ENCODE measurements at places on chromosomes 12 and 14.

DNA sequence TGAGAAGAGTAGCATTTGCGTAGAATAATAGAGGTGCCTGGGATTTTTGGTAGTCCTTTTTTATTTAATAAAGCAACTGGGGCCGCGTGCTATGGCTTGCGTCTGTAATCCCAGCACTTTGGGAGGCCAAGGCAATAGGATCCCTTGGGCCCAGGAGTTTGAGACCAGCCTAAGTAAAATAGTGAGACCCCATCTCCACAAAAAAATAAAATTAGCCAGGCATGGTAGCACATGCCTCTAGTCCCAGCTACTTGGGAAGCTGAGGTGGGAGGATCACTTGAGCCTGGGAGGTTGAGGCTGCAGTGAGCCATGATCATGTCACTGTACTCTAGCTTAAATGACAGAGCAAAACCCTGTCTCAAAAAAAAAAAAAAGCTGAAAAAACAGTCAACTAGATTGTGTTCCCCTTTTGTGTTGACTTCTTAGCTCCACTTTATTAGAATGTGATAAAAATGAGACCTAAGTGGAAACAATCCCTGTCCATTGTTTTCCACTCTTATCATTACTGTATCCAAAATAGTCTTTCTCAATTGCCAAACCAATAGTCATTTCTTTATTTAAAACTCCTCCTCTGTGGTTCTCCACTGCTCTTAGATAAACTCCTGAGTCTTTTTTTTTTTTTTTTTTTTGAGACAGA is 7.4 kb downstream of the PRKCH start:
- DNase-seq, result no peak

GRCh38 chr12:6582196-6582595 is 14.1 kb upstream of the NOP2 start:
- no peak for DNase-seq

GRCh38 chr12:108686780-108687179 is 44.5 kb downstream of the CORO1C start:
- DNase-seq, result no peak

DNA sequence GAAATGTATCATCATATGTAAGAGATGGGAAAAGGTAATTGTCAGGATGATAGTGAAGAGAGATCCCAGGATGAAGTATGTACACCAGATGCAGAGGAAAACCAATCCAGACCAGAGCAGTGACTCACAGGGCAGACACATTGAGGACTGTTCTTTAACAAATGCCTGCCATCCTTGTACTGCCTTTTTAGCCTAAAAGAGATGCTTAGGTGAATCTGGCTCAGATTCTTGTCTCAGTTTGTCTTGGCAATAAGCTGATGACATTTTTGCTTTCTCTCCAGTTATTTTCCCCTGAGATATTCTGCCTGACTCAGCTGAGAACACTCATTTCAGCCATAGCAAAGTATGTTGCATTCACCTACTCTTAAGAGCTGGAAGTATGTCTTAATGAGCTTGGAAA is 405.3 kb upstream of the USP15 start:
- DNase-seq, result no peak

DNA sequence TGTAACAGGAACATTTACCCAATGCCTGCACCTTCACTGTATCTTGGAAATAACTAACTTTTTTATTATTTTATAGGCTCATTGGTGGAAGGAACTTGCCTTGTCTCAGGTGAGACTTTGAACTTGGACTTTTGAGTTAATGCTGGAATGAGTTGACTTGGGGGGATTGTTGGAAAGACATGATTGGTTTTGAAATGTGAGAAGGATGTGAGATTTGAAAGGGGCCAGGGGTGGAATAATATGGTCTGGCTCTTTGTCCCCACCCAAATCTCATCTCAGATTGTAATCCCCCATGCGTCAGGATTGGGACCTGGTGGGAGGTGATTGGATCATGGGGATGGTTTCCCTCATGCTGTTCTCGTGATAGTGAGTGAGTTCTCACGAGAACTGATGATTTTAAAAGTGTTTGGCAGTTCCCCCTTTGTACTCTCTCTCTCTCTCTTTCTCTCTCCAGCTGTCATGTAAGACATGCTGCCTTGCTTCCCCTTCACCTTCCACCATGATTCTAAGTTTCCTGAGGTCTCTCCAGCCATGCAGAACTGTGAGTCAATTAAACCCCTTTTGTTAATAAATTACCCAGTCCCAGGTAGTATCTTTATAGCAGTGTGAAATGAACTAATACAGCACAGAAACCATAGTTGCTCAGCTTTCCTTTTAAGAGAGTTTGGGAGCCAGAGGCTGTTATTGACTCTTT is 244.1 kb downstream of the BTG1 start:
- no peak for DNase-seq

DNA sequence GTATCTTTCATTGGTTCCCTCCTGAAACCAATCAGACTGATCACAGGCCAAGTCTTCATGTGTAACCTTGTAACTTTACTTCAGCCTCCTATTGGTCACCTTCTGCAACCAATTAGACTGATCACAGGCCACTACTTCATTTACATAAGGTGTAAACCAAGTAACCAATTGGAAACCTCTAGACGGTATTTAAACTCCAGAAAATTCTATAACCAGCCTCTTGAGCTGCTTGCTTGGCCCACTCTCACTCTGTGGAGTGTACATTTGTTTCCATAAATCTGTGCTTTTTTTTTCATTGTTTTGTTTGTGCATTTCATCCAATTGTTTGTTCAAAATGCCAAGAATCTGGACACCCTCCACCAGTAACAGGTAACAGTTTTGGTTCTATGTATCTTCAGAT is 47.5 kb downstream of the EIF2S3B start:
- DNase-seq, result no peak

DNA sequence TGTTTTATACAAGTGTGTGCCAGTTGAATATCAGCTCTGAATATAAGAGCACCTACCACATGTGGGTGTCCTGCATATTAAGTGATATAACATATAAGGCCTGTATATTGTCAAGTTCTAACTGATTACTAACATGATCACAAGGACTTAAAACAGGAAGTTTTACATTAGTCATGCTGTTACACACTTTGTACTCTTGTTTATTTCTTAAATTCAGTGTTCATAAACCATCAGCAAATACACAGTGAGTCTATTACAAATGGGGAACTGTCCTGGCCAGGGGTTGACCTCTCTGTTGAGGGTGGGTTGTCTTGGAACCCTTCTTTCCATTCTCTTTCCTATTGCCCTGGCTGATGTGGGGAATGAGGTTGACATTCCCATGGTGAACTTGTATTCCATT is 19.1 kb downstream of the HELB start:
- DNase-seq, result no peak

- no peak for DNase-seq
These were observed 4.6 kb upstream of the LRRC23 start for GRCh38 chr12:6899837-6900519.

GRCh38 chr14:77375973-77376770 is 722 bp downstream of the TMED8 start:
- DNase-seq, result peak; percentile 53

Data from activated CD4-positive, alpha-beta T cell treated with anti-CD3 and anti-CD28 coated beads, Interleukin-2, amount 50 U/mL, for 48 hours (primary cell).